NCI-H774 (cell line): ENCODE measurements at places on chromosomes 5 and 9.

GRCh38 chr9:37953775-37954437, 50.0 kb upstream of the SLC25A51 start:
- no peak for DNase-seq

GRCh38 chr9:111965566-111966019, 69.0 kb downstream of the UGCG start:
- no peak for DNase-seq

- no peak for DNase-seq
These were observed 80.3 kb downstream of the GADD45G start for GRCh38 chr9:89684912-89685636.

DNA sequence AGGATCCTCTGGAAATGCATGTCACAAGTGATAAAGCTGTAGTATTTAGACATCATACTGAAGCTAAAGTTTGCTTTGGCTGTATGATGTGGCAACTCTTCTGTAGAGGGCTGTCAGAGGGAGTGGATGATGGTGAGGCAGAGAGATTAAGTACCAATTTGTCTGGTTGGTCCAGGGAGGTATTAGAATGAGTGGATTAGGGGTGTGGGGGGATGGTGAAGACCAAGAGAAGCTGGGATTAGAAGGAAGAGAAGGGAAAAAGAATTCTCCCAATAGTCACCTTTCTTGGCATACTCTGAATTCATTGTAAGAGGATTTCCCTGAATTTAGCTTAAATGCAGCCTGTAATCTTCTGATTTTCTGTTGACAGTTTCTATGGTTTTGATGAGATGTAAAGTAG, 3.6 kb downstream of the PCDHAC2 start:
- no peak for DNase-seq

GRCh38 chr5:15966651-15967050, 212.9 kb downstream of the MARCHF11 start:
- DNase-seq = no peak

GRCh38 chr9:84597131-84597530, 72.4 kb upstream of the NTRK2 start:
- no peak for DNase-seq

DNA sequence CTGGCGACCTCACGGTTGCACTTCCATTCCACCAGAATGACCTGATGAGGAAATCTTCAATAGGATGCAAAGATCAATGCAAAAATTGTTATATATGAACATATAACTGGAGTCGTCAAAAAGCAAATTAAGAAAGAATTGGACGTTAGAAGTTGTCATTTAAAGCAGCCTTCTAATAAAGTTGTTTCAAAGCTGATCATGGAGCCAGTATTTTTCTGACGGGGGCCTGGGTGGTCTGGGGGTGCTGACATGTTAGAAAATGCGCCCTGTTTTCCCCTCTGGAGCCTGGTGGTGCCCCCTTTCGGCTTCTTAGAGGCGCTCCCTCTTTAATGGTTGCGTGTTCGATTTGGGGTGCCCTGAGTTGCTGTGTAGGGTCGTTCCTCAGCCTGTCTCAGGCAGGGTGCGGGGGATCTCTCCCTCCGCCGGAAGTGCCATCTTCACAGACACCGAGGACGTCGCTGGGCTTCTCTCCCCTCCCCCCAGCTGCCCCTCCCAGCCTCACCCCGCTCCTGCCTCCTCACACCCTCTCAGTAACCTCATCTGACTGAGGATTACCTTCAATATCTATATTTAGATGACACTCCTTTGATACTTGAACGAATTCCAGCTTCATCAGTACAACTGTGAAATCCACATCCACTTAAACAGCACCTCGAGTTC, 18.3 kb downstream of the PTGES2 start:
- DNase-seq = no peak

DNA sequence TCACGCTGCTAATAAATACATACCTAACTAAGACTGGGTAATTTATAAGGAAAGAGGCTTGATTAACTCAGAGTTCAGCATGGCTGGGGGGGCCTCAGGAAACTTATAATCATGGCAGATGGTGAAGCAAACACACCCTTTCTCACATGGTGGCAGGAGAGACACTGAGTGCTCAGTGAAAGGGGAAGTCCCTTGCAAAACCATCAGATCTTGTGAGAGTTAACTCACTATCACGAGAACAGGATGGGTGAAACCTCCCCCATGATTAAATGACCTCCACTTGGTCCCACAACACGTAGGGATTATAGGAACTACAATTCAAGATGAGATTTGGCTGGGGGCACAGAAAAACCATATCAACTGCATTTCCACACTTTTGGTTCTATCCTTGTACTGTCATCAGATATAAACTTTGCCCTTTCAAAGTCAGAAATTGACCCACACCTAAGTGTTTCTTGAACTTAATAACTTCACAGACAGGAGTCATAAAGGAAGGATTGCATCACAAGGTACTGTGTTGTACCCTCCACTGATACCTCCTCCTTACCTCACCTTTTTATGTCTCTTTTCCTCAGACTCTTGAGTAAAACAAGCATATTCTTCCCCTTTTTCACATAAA, 319.1 kb upstream of the PIK3R1 start:
- DNase-seq = no peak

DNA sequence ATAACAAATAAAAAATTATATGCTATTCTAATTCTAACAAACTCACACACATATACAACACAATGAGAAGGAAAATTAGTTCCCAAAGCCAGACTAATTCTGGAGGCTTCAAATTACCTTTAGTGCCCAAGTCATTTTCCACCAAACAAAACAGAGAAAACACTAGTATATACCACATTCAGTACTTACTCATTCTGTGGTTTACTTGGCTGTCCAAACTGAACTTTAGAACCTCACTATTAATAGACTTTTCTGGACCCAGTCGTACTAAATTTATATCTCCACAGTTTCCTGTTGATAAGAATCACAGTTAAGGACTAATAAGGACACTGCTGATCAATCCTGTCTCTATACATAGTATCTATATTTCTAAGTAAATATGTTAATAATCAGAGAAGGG, 66.4 kb downstream of the SETX start:
- DNase-seq = no peak

DNA sequence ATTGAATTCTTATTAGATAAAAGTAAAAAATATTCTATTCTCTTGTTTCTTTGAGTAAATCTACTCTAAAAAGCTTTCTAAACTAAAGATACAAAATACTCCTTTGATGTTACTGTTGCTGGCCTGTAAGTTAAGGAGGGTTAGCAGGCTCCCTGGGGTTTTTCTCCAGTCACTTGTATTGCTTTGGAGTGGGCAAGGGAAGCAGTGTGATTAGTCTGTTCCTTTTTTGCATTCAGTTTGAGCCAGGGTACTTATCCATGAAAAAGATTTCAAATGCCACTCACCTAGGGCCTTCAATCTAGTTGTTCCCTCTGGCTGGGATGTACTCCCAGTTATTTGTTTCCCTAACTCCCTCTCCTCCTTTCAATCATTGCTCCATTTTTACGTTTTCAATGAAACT, 256.2 kb upstream of the SMC2 start:
- DNase-seq = no peak

GRCh38 chr5:72292411-72292810, 27.6 kb downstream of the MRPS27 start:
- no peak for DNase-seq

DNA sequence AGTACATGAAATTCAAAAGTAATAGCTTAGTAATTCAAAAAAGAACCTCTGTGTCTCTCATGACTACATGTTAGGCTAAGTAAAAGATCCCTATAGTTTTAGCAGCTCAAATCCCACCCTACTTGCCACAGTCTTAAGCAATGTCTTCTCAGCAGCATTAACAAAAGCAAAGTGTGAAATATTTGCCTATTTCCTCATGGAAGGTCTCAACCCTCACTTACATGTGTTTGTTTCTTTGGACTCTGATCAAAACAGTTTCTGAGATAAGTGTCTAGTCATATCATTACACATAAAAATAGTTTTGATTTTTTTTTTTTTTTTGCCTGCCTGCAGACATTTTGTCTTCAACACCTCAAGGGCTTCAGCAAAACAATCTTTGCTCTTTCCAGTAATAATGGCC, 310.5 kb downstream of the CETN3 start:
- DNase-seq = no peak

DNA sequence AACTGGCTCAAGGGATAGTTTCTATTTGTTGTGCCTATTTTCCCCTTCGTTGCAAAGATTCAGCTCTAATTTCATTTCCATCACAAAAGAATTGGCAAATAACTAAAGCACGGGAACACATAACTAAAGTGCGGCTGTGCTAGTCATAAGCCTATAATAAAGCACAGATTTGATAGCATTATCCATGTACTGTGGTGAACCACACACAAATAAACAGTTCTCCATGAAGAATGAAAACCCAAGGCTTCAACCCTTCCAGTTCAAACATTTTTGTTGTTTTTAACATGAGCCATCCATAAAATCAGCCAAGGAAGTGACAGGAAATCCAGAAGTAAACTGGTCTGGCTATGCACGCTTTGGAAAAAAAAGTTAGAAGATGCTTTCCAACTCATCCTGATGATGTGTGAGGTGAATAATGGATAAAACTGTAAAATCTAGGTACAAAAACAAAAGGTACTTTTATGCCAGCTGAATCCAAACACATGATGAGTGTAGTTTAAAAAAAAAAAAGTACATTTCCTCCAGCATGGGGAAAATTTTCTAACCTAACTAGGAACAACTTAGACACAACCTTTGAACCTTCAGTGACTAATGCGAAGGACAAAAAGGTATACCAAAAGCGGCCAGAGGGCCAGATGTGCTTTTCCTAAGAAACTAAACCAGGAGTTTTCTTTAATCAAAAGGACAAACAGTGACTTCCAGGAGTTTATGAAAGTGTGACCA, 10.2 kb downstream of the ZNF608 start:
- DNase-seq = no peak

GRCh38 chr5:126720369-126720768, 56.6 kb upstream of the LMNB1 start:
- DNase-seq = no peak

GRCh38 chr5:14574891-14575508, 6.6 kb upstream of the OTULINL start:
- peak; percentile 58 for DNase-seq

- DNase-seq = no peak
These were observed 1.7 kb downstream of the STC2 start for GRCh38 chr5:173326501-173326960.

DNA sequence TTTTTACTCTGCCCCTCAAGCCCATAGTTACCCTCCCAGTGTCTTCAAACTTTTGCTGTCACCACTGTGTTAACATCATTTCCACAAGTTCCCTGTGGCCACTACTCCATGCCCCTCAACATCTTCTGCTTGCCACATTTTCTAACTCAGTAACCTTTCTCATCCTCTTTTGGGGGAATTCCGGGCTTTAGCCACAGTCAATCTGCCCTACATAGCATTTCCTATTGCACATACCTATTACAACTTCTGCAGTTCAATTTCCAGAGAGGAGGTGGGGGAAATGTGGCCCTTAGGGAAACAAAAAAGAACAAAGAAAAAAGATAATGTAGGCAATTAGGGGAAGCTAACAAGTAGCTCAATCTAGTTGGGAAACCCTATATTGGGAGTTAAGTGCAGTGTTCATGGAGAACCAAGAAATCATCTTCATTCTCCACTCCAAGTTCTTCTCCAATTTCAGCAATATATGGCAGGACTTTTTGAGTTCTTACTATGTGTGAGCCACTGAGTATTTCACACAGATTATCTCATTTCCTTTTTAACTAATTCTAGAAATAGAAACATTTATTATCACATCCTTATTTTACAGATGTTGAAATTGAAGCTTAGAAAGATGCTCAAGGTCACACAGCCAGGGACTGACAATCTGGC, 40.2 kb upstream of the LPAR1 start:
- DNase-seq = no peak

DNA sequence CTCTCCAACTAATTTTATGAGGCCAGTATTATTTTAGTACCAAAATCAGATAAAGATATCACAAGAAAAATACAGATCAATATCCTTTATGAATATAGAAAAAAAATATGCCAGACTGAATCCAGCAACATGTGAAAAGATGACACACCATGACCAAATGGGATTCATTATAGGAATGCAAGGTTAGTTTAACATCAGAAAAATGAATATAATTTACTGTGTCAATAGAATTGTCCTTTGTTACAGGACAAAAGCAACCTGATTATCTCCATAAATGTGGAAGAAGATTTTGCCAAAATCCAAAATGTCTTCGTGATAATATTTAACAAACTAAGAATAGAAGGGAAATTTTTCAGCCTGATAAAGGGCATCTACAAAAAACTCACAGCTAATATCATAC, 66.4 kb upstream of the DAB2 start:
- DNase-seq = no peak
